Breast epithelium (tissue), 4 donors: ENCODE measurements at places on chromosomes 6 and 20. TPM values are rescaled to one million over a fixed set of nuclear protein-coding genes. Genes with fewer than 3 reads are reported as not detected.

- peak overlapping the region; percentile 99 for H3K27ac ChIP-seq
- H3K4me3 ChIP-seq, result peak overlapping the region; percentile 89
- no peaks in the 10 kb centered on the region for H3K4me1 ChIP-seq
- peak; percentile 91 for DNase-seq
These were observed 417 bp upstream of the PXDC1 start for GRCh38 chr6:3751730-3752530.

The HAO1 gene
- not detected for total RNA-seq

GRCh38 chr6:33206864-33207551 lies 1.3 kb upstream of the RING1 start:
- peak overlapping the region; percentile 91 for H3K4me3 ChIP-seq
- peak overlapping the region; percentile 99 for H3K27ac ChIP-seq
- H3K36me3 ChIP-seq, result no peaks in the 10 kb centered on the region

- H3K36me3 ChIP-seq, result no peaks in the 10 kb centered on the region
- no peaks in the 10 kb centered on the region for H3K4me1 ChIP-seq
- H3K4me3 ChIP-seq, result no peak overlapping the region
These were observed 25.1 kb upstream of the TRIM26 start for GRCh38 chr6:30238178-30238795.

- H3K27me3 ChIP-seq, result no peaks in the 10 kb centered on the region
- no peak overlapping the region for H3K4me3 ChIP-seq
- no peak overlapping the region for H3K27ac ChIP-seq
- no peaks in the 10 kb centered on the region for H3K4me1 ChIP-seq
- DNase-seq, result no peak
These were observed 89.8 kb downstream of the MDN1 start for GRCh38 chr6:89729818-89730217.

DNA sequence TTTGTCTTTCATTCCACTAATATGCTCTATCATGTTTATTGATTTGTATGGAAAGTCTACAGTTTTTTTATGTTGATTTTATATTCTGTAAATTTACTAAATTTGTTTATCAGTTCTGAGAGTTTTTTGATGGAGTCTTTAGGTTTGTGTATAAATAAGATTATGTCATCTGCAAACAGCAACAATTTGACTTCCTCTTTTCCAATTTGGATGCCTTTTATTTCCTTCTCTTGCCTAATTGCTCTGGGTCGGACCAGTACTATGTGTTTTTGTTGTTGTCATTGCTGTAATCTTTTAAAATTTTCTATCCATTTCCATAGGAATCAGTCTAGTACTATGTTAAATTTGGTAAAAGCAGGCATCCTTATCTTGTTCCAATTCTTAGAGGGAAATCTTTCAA lies 31.5 kb upstream of the POLR1H start:
- H3K27me3 ChIP-seq, result no peaks in the 10 kb centered on the region
- H3K4me3 ChIP-seq, result no peak overlapping the region
- DNase-seq, result no peak
- H3K4me1 ChIP-seq, result no peaks in the 10 kb centered on the region
- no peak overlapping the region for H3K27ac ChIP-seq

- no peaks in the 10 kb centered on the region for H3K36me3 ChIP-seq
- no peaks in the 10 kb centered on the region for H3K27me3 ChIP-seq
- peak overlapping the region; percentile 87 for H3K4me3 ChIP-seq
- no peaks in the 10 kb centered on the region for H3K4me1 ChIP-seq
- no peak for DNase-seq
- peak overlapping the region; percentile 97 for H3K27ac ChIP-seq
These were observed 711 bp upstream of the SIRT5 start for GRCh38 chr6:13573669-13574110.

DNA sequence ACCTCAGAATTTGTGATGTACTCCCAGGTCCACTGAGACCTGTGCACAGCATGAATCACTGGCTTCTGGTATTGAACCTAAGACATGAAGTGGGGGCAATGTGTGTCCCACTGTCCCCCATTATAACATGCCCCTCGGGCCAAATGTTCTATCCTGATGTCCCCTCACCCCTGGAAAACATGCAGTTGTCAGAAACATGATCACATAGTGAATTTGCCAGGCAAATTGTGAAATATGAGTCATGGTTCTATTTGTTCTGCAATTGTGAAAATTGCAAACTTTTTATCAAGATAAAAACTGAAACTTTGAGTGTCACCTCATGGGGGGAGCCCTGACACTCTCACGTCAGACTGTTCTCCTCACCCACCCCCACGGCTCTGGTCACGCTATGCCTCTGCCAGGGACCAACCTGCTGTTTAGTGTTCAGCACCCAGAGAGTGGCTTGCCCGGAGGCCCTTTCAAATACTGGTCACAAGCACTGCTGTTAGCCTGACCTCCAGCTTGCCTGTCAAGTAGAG lies 305.3 kb downstream of the CLIC5 start:
- H3K4me1 ChIP-seq, result no peaks in the 10 kb centered on the region
- no peak for DNase-seq
- H3K36me3 ChIP-seq, result no peaks in the 10 kb centered on the region
